ENCODE measurements at places on chromosomes 1 and 21. TPM values are rescaled to one million over a fixed set of nuclear protein-coding genes. Genes with fewer than 3 reads are reported as not detected.

DNA sequence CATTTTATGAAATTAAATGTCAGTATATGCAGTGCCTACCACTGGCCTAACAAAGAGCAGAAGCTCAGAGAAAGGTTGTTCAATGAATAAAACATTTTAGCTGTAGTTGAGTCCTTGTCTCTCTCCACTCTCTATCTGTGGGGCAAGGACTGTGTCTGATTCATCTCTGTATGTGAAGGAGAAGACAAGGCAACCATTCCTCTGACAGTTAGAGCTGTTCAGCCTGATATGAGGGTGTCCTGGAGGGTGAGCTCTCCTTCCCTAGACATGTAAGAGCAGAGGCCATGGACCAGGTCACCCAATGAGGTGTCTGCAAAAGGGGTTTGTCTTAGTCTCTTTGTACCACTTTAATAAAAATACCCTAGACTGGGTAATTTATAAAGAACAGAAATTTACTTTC is 4.5 kb upstream of the PDZK1IP1 start:
- DNase-seq, result no peak

- no peak for DNase-seq
Observed at GRCh38 chr1:160429702-160430535, 29.6 kb downstream of the VANGL2 start.

DNA sequence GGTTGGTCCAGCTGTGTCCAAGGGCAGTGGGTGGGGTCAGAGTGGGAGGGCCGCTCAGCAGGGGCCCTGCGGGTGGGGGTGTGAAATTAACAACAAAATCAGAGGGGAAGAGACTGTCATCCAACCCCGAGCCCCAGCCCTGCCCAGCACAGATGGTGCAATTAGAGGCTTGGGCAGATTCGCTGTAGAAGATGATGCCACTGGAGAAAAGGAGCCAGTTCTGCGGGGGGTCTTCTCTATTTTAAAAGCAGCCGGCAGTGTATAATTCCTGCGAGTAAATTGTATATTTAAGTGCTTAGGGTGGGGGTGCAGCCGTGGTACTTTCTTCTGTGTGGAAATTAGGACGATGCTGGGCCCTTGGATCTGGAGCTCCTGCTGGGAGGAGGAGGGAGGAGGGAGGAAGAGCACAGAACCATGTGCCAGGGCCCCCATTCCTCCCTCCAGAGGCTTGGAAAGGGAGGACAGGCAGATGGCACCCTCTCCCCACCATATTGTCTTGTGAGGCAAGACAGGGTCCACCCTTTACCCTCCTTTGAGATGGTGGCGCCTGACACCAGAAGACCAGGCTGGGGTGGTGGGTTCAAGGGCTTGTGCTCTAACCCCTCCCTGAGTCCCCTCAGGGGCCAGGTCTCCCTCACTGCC is 89.2 kb downstream of the ACTL8 start:
- DNase-seq, result no peak

DNA sequence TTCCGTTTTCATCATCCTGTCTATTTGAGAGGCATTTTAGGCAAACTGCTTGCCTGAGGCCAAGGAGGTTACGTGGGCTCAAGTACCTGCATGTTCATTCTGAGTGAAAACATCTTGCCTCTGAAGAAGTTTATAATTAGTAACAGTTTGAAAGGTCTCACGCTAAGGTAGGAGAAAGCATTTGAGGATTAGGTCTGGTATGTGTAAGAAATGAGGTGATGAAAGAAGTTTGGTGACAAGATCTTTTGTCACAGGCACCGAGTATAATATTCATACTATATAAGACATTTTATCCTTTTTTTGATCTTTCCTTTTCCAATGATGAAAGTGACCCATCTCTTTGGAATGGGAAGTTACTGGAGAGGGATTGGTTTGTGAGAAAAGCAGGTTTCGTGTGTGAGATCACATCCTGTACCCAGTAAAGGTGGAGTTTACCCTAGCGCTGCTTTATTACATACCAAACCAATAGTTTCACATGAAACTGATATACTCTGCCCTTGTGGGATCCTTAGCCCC is 98.7 kb upstream of the PDC start:
- no peak for DNase-seq

- DNase-seq, result no peak
Observed at GRCh38 chr1:76674689-76675210, 192.5 kb upstream of the ST6GALNAC5 start.

LDLRAD1 gene
- not detected for total RNA-seq

DIPK1A gene
- total RNA-seq, result 7.9 TPM

All from vagina (tissue), 2 donors.